ENCODE measurements at places on chromosomes 11 and 22.

DNA sequence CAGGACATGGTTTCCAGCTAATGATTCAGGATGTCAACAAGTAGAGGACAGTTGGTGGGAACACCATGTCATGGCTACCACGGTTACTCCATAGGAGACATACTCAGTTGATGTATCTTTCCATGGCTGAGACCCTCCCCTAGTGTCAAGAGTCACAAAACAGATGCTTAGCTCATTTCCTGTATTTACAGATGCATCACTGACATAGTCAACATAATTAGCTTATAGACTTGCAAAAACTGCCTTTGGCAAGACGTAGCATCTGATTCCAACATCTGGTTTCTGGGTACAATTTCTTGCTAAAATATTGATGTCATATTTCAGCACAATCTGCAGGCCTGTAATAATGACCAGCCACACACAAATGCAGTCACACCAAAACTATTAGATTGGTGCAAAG, 550.3 kb downstream of the FAM181B start:
- DNase-seq: no peak

DNA sequence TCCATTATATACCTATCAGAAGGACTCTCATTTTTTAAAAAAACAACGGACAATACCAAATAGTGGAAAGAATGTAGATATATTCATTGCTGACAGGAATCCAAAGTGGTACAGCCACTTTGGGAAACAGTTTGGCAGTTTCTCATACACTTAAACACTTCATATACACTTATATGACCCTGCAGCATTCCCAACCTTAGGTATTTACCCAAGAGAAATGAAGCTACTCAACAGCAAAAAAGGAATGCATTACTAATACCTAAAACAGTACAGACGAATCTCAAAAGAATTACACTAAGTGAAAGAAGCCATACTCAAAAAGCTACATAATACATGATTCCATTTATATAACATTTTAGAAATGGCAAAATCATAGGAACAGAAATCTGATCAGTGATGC, 51.5 kb downstream of the RBFOX2 start:
- DNase-seq: no peak

DNA sequence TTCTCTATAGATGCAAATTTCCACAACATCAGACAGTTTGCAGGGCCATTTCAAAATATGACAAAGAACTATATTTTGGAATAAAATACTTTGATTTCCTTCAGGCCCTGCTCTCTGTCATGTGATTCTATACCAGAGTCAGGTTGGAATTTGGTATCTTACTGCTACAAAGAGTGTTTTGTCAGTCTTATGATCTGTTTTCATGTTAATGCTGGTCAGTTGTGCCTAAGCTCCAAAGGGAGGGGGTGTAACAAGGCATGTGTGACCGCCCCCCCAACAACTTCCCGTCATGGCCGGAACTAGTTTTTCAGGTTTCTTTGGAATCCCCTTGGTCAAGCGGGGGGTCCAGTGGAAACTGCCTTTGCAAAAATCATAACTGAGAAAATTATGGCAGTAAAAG, 15.1 kb downstream of the C11orf96 start:
- no peak for DNase-seq

- no peak for DNase-seq
Measured at GRCh38 chr11:88544656-88545280, 207.2 kb upstream of the CTSC start.

- DNase-seq: peak; percentile 88
Measured at GRCh38 chr11:2992234-2992996, at the start of gene NAP1L4. NAP1L4 (minus strand) TSS chr11:2992329; CDS start chr11:2979220, 13,109 bp downstream.

GRCh38 chr11:72418834-72419560, 15.3 kb downstream of the CLPB start:
- no peak for DNase-seq

- DNase-seq: no peak
Measured at GRCh38 chr11:121551463-121551862, 98.7 kb upstream of the SORL1-AS1 start.

GRCh38 chr22:39723899-39724351, 153.4 kb downstream of the CACNA1I start:
- no peak for DNase-seq

DNA sequence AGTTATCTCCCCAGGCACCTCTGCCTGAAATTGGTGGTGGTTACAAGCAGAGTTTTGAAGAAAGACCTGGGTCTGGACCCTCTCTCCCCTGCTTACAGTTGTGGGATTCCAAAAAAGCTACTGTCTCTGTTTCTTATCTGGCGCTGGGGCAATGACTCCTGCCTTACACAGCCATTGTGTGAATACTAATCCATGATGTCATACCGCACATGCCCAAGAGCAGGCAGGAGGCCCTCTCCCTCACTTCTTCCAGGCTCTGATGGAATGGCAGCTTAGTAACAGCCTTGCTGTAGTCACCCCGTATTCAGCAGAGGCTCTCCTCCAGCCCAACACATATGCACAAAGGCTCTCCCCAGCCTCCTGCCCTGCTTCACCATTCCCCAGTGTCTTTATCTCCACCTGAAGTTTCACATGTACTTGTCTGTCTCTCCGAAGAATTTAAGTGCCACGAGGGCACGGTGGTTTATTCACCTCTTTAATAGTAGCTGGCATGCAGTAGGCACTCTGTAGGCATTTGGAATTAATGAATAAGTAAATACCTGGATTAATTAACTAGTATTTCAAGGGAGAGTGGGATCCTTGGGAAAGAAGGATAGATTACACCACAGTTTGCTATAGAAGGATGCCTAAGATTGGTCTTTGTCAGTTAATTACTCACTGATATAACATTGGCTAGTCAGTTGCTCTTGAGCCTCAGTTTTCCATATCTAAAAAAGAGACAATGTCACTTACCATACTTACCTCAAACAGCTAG, 165.6 kb downstream of the ETS1 start:
- DNase-seq: no peak

- no peak for DNase-seq
Measured at GRCh38 chr11:132228746-132229325, 858.4 kb downstream of the NTM start.

GRCh38 chr11:133832991-133833897, 12.1 kb downstream of the SPATA19 start:
- no peak for DNase-seq

- no peak for DNase-seq
Measured at GRCh38 chr11:64790205-64791095, 12.1 kb upstream of the SF1 start.

DNA sequence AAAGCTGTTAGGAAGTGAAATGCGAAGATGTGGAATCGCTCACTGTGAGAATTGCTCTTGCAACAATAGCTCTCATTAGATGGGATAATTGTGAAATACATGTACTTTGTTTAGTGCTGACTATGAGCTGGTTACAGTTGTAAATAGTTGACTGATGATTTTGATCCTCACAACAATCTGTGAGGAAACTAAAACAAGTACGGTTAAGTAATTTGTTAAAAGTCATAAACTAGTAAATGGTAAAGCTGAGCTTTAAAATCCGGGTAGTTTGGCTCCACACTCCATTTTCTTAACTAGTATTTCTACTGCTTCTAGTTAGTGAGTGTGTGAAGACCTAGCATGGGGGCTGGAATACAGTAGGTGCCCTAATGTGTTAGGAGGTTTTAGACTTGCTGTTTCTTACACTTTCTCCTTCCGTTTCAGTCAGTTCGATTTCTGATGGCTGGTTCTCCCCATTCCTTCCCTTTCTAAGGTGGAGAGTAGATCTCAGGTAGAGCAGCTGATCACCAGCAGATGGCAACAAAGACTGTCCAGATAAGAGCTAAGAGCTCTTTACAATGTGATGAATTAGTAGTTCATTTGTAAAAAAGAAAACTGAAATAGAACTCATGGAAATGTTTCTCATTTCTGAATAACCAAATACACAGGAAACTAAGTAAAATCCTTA, 16.3 kb upstream of the CYP2R1 start:
- peak; percentile 11 for DNase-seq

DNA sequence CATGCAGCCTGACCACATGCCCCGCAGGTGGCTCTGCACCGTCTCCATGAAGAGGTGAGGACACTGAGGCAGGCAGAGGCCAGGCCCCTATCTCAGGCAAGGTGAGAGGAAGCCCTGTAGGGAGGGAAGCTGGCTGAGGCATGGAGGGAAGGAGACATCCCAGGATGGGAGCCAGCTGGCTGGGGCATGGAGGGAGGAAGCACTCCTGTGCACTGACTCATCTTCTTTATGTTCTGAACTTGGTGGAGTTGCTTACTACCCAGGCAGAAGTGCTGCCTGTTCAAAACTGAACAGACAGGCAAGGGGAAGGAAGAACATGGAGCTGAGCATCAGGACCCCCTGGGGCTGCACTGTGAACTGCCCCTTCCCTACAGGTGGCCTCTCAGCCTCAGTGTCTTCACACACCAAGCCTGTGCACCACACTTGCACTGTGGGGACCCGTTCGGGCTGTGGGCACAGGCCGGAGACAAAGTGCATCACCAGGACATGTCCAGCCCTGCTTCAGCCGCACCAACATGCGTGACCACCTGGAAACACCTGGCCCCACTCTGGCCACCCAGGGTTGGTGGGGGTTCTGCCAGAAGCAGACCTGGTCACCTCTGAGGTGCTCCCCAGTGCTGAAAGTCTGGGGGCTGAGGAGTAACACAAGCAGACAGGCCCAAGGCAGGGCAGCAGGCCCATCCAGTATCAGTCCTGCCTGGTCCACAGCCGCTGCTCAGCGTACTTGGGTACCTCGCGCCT, 55.5 kb downstream of the DGCR2 start:
- no peak for DNase-seq
